ENCODE measurements at places on chromosomes 6 and 20.

GRCh38 chr6:42396720-42397119 lies 55.0 kb downstream of the TRERF1 start:
- no peak for DNase-seq

DNA sequence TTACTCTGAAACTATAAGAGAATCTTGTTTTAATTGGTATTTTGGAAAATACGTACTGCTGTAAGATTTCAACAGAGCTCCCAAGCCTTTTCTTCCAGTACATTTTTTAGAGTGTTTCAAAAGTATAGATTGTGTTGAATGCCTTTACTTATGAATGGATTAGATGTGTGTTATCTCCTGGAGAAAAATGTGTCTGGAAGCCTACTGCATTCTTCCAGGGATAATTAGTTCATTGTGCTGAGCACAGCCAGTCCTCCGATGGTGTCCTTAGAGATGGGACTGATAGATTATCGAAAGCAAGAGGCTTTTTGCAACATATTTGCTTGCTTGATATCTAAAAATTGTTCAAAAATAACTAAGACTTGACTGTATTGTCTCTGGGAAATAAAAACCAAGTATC lies 114.2 kb downstream of the PLEKHG1 start:
- no peak for DNase-seq

DNA sequence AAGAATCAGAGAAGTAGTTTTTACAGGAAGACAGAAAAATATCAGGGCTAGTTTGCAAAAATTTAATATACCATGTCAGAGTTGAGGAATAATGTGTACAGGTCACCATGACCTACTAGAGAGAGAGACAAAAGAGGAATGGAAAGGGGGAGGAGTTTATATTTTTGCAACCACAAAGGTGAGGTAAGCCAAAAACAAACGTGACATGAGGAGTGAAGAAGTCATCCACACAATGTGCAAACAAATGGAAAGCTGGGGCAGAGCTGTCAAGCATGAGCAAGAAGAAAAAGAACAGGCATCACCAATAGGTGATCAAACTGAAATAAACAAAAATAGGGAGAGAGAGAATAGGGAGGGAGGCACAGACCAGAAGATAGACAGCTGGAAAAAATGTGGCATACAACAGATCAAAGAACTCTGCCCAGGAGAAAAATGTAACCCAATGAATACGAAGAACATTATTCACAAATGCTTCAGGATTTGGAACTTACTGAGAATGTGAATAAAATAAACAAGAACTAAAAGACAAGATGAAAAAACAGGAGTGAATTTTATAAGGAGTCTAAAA lies 15.5 kb downstream of the RARS2 start:
- no peak for DNase-seq

- no peak for DNase-seq
Observed at GRCh38 chr6:15929685-15930084, 199.2 kb upstream of the MYLIP start.

- peak; percentile 70 for DNase-seq
Observed at GRCh38 chr20:36435592-36436541, 105.5 kb upstream of the MYL9 start.

DNA sequence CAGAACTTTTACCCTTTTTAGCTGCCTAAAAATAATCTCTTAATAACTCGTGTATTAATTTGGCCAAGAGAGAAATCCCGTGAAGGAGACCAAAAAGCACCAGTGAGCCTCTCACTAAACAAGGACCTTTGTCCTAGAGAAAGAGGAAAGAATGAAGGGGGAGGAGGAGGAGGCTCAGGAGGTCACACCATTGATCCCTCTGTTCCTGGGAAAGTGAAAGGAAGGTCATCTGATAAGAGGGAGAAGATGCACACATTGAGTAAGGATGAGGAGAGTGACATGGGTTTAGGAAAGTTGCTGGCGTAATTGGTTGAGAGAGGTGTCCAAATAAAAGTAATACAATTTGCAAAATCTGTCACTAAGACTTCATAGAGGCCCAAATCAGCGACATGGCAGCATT lies 49.2 kb downstream of the HLA-DPB1 start:
- DNase-seq = no peak

GRCh38 chr6:43773050-43773979 lies 3.3 kb downstream of the VEGFA start:
- no peak for DNase-seq

- peak; percentile 9 for DNase-seq
Observed at GRCh38 chr6:133923938-133924593, 29.0 kb upstream of the TBPL1 start.

GRCh38 chr6:30690403-30691207 lies at the start of gene NRM:
Gene NRM (minus strand): TSS chr6:30690984. CDS start chr6:30690974, 10 bp downstream.
- DNase-seq = peak; percentile 68

- DNase-seq = no peak
Observed at GRCh38 chr20:11920083-11920482, 2.4 kb downstream of the BTBD3 start.

DNA sequence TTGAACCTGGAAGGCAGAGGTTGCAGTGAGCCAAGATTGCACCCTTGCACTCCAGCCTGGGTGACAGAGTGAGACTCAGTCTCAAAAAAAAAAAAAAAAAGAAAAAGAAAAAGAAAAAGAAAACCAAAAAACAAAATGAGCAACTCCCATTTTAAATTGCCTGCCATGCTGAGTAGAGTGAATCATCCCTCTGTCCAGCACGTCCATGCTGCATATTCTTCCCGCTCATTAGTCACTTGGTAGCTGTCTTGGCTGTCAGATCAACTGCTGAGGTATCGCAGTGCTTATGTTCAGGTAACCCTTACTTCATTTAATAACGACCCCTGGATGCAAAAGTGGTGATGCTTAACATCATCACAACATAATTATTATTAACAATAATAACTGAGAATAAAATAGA lies 72.6 kb upstream of the RNF24 start:
- DNase-seq = no peak

DNA sequence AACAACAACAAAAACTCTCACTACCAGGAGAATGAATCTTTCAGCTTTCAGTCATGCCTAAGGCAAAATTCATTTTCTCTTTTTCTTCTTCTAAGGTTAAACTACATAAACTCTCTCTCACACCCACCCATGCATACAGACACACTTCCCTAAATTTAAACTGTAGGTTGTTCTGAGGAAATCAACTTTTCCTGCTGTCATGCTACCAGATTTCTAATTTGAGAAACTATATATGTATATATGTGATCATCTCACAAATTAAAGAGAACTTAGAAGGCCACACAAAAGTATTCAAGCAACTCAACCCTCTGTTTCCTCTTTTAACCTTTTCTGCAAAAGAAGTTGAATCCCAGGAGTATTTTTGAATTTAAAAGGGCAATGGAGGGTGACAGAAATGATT lies 532.5 kb downstream of the KIF16B start:
- DNase-seq = no peak

DNA sequence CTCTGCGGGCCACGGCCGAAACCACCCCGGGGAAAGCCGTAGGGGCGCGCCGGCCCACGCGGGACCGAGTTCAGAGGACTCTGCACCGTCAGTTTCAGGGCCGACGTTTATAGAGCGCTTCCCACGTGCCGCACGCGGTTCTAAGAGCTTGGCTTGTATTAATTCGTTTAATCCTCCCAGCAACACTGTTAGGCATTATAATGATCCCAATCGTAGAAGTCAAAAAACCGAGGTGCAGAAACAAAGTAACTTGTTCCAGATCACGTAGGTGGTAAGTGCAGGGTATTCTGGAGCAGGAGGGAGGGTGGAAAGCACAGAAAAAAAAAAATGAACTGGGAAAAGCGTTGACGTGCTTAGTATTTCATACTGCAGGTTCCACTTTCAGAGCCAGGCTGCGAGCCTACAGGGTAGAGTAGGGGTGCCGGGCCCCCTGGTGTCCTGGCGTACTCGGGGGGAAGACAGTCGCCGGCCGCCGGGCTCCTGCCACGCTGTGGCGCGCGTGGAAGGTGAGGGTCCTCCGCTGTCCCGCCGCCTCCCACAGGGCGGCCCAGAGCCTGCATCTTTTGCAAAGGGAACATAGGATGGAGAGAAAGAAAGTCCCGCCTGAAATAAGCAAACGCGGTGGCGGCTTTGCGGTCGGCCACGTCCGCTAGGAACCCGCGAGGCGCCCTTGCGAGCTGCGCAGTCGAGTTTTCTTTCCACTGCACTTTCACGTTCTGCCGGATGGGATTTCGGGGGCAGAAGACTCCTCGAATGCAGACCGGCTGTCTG lies 10.2 kb upstream of the FOXF2 start:
- DNase-seq = no peak

GRCh38 chr6:170405311-170405975 lies 98.9 kb downstream of the FAM120B start:
- DNase-seq = no peak

DNA sequence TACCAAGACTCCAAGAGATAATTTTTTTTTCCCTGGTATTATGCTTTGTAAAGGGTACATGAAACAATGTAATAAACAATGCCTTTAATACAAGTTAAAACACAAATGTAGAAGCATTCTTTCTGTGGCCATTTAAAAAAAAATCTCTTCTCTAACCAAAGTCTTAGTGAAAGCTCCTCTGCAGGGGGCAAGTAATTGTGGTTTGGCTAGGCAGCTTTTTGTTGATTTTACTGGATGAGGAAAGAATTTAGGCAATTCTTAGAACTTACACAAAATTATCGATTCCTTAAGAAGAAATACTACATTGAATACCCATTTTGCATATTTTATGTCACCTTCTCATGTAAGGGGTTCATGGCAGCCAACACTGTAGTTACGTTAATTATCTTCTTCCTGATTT lies 12.4 kb downstream of the TFB1M start:
- DNase-seq = no peak

DNA sequence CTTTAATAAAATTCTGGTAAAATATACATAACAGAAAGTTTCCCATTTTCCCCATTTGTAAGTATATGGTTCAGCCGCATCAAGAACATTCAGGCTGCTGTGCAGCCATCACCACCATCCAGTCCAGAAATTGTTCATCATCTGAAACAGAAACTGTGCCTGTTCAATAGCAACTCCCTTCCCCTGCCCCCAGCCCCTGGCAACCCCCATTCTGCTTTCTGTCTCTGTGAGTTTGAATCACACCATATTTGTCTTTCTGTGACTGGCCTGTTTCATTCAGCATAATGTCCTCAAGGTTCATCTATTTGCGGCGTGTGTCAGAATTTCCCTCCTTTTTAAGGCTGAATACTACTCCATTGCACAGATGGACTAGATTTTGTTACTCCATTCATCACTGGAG lies 19.1 kb downstream of the VSTM2L start:
- no peak for DNase-seq

- no peak for DNase-seq
Observed at GRCh38 chr6:551405-551804, 105.5 kb downstream of the HUS1B start.

DNA sequence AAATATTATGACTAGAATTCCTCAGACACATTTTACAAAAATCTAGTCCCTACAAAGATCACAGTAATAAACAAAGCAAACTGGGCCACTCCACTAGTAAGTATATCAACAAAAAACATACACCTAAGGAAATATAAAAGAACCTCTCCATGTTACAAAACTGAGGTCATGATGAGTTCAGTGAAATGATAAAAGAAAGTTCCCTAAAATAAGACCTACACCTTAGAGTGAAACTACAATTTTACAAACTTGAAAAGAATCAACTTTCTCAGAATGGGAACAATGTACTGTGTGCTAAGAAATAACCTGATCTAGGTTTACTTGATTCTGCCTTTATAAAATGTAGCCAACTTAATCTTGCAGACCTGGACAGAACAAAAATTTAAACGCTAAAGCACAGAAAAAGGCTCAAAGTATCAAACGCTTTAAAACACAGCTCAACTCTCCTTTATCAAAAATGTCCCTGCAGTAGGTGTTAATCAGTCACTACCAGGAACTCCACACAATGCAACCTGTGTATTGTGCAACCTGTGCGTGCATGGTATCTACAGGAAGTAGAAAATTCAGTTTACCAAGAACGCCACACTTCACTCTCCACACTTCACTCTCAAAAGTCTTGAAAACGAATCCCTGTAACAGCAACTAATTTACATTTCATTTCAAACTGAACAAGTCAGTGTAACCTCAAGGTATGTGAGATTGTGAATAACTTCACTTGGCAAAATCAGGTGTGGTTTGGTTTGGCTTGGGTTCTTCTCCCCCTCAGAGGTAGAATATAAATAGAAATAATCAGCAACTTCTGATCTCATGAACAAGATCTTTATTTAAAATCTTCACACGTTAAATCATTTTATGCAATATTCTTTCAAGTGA lies 1.8 kb downstream of the RALGAPA2 start:
- no peak for DNase-seq
